ENCODE measurements at places on chromosomes 4 and X.

- no peak for DNase-seq
Observed at GRCh38 chr4:152657657-152658056, 22.1 kb downstream of the TMEM154 start.

GRCh38 chr4:113834298-113834697, 72.8 kb upstream of the CAMK2D start:
- DNase-seq: no peak

- DNase-seq: no peak
Observed at GRCh38 chr4:84089652-84090437, 409.2 kb downstream of the NKX6-1 start.

GRCh38 chr4:40992472-40993295, 221.7 kb downstream of the APBB2 start:
- no peak for DNase-seq

GRCh38 chrX:72604112-72604511, 31.5 kb upstream of the HDAC8 start:
- no peak for DNase-seq

All from CD4-positive, alpha-beta T cell treated with Interleukin-2 at 100 ng/mL for 4 hours (primary cell).